ENCODE measurements at places on chromosomes 16 and 17. TPM values are rescaled to one million over a fixed set of nuclear protein-coding genes. Genes with fewer than 3 reads are reported as not detected.

TVP23C gene
- 20.7 TPM for total RNA-seq

MPO gene
- 221 TPM for total RNA-seq

MYH2 gene
- total RNA-seq = under 0.01 TPM

HBA1 gene
- total RNA-seq = 19,034 TPM

KRT33B gene
- not detected for total RNA-seq

DNAH2 gene
- under 0.01 TPM for total RNA-seq

TNFRSF17 gene
- 0.28 TPM for total RNA-seq

Data from liver (tissue), 10 donors.